Heart left ventricle (tissue), 16 donors: ENCODE measurements at places on chromosomes 5 and 9. TPM values are rescaled to one million over a fixed set of nuclear protein-coding genes. Genes with fewer than 3 reads are reported as not detected.

GRCh38 chr9:36217256-36217968 lies 26.7 kb downstream of the CLTA start:
- DNase-seq: no peak

Gene FGF18
- 63.0 TPM for total RNA-seq

DNA sequence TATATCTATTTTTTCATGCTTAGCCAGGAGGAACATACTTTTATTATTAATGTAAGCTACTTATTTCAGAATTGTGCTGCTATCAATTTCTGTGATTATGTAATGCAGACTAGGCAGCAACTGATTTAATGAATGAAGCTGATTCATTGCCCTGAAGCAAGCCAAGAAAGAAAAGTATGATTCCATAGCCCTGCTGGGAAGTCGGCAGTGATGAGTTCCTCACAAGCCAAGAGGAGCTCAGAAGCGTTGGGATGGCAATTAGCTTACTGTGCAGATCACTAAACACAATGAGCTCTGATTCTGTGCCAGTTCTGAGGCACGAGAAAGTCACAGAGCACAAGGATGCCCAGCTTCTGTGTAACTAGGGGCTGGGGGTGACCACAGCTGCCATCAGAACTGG lies 254.3 kb upstream of the KLF9 start:
- no peak for DNase-seq

Gene SLC34A3
- not detected for total RNA-seq

GRCh38 chr5:167233507-167234220 lies 1057.8 kb upstream of the WWC1 start:
- no peak for DNase-seq
